ENCODE measurements at places on chromosomes 7 and 10. TPM values are rescaled to one million over a fixed set of nuclear protein-coding genes. Genes with fewer than 3 reads are reported as not detected.

GRCh38 chr7:86664486-86664885 is 20.8 kb downstream of the GRM3 start:
- no peak for DNase-seq
- H3K4me1 ChIP-seq, result no peaks in the 10 kb centered on the region
- no peak overlapping the region for H3K4me3 ChIP-seq
- no peaks in the 10 kb centered on the region for H3K27me3 ChIP-seq
- H3K36me3 ChIP-seq, result no peaks in the 10 kb centered on the region

DNA sequence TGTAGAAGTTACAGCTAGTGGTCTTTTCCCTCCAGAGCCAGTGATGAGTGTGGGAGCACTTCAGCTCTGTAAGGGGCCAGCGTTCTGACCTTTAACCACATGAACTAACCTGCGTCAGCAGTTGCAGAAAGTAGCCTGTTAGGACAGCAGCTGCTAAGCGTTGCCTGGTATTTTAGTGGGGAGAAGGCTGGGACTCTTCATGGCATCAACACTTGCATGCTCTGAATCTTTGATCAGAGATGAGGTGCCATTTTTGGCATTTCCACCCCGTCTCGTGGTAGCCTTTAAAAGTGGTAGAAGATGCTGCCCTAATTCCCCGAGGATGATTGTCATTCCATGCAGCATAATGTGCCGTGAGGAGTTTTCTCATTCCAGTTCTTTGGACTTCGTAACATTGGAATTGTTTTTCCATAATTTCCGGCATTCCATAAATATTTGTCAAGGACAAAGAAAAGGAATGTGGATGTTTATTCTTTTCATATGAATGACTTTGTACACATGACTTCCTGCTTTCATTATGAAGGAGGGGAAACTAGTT is 92.2 kb downstream of the AVL9 start:
- H3K27ac ChIP-seq, result peak overlapping the region; percentile 95
- DNase-seq, result peak; percentile 69
- H3K27me3 ChIP-seq, result no peaks in the 10 kb centered on the region
- peak overlapping the region; percentile 72 for H3K4me3 ChIP-seq
- H3K36me3 ChIP-seq, result peaks cover 53% of the 10 kb centered on the region

GRCh38 chr10:119336599-119336998 is 129.2 kb downstream of the GRK5 start:
- H3K4me3 ChIP-seq, result no peak overlapping the region
- peaks cover 4% of the 10 kb centered on the region for H3K27me3 ChIP-seq
- DNase-seq, result no peak
- peaks cover 5% of the 10 kb centered on the region for H3K36me3 ChIP-seq
- H3K4me1 ChIP-seq, result peaks cover 39% of the 10 kb centered on the region

Gene TES
- total RNA-seq, result 14.1 TPM

Gene NUTM2B
- 0.31 TPM for total RNA-seq

Gene TDRD1
- total RNA-seq, result not detected

All from HFFc6 (cell line).